H54 (cell line): ENCODE measurements at places on chromosomes 4 and X.
A peak's percentile ranks its signal among the peaks of the same experiment; 100 is the strongest.

DNA sequence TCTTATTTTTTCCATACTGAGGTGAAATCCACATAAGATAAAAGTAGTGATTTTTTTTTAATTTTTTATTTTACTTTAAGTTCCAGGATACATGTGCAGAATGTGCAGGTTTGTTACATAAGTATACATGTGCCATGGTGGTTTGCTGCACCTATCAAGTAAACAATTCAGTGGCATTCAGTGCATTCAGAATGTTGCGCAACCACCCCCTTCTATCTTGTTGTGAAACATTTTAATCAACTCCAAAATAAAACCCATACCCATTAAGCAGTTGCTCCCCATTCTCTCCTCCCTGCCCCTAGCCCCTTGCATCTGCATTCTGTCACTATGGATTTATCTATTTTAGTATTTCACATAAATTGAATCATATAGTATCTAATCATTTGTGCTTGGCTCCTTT is 121.2 kb downstream of the KLHL13 start:
- DNase-seq = no peak

GRCh38 chrX:31551913-31552312 is 480.1 kb upstream of the FTHL17 start:
- no peak for DNase-seq

- no peak for DNase-seq
Measured at GRCh38 chr4:167088115-167088514, 146.2 kb downstream of the SPOCK3 start.

DNA sequence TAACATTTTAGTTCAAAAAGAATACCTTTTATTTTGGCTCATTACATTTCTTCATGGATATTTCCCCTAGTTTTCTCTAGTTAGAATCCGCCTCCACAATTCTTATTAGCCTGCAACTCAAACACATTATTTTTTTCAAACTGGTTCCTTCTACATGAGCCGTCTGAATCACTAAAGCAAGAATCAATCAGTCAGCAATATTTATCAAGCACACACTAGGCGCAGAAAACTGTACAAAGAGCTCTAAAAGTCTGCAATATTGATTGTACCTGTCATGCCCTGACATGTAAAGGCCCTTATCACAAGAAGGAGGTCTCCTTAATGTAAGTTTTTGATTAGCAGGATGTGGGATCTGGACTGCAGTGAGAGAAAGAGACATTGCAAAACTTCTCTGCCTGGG is 94.8 kb upstream of the CENPE start:
- DNase-seq = no peak

DNA sequence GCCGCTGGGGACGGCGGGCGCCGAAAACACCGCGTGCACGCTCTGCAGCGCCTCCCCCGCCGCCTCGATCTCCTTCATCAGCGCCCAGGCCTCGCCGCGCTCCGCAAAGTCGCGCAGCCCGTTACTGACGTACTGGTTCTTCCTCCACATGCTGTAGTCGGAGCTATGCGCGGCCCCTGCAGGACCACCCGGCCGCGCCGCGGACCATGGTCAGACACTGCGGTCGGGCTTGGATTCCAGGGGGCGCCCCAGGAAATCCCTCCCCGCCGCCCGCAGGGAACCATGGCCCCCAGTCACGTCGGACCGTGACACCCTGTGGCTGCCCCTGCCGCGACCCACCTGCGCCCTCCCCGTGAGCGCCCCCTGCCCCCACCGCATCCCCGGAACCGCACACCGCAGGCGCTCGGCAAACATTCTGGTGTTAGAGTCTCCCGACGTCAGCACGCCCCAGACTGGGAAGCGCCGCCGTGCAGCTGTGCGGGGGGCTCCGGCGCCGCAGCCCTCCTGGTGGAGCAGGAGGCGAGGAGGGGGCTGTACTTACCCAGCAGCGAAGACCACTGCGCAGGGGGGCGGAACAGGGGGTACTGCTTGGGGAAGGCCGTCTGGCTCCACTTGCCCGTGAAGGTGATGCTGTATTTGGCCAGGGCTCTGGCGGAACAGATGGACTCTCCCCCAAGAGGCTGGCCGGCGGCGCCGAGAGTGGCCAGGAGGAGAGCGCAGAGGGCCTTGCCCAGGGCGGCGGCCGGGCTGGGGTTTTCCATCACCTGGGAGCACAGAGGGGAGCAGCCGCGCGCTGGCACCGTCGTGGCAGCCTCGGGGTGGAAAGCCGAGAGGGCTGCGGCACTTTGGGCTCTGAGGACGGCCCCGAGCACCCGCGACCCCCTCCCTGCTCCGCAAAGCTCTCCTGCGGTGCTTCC is 814 bp downstream of the SPON2 start:
- DNase-seq = no peak

- DNase-seq = no peak
Measured at GRCh38 chr4:126627255-126627654, 1005.5 kb upstream of the INTU start.

- DNase-seq = no peak
Measured at GRCh38 chr4:184536065-184536880, 61.9 kb upstream of the IRF2 start.

DNA sequence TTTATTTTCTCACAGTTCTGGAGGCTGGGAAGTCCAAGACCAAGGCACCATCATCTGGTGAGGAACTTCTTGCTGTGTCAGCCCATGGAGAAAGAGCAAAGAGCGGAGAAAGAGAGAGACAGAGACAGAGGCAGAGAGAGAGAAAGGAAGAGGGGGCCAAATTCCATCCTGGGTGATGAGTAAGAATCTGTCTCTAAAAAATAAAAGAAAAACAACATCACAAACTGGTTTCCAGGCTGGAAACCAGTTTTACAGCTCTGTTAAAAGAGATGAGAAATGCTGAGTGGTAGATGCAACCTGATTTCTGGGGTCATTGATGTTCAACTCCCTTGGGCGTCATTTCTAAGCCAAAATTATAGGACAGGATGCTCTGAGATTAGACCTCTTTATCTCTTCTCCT is 72.9 kb downstream of the SHOX start:
- DNase-seq = no peak

DNA sequence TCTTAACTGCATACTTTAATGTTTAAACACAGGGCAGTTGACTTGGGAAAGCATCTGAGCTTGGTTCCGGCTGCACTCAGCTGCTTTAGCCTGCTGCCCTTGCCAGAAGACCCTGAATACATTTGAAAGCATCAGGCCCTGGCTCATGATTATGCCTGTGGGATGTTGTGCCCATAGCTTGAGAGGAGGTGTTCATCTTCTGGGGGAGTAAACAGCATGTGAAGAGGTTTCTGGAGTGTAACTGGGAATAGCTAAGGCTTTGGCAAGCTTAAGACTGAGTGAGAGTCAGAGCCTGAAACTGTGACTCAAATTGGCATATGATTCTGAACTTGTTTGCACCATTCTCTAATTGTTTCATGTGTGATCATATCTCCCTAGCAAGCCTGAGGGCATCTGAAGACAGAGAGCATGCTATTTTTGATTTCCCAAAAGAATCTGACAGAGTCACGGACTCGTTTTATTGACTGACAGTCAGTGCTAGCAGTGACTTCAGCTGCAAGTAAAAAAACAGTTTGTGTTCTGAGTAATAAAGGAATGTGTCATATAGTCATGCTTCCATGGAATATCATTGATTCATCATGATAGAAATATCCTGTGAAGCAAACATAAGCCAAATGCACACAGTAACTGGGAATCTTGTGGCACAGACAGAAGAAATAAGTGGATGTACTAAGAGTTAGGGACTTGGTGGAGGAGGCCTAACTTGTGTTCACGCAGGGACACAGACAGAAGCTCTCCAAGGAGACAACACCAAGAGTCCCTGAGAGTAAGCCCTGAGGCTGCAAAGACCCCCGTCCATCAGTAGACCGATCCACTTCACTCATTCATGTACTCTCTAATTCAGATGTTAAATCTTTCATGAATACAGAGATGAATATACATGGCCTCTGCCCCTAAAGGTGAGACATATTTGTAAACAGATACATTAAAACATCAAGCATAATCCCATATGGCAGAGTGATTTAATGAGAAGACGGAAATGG is 100.7 kb downstream of the SYNPO2 start:
- DNase-seq = peak; percentile 19

- no peak for DNase-seq
Measured at GRCh38 chr4:137367620-137368019, 164.7 kb downstream of the PCDH18 start.

DNA sequence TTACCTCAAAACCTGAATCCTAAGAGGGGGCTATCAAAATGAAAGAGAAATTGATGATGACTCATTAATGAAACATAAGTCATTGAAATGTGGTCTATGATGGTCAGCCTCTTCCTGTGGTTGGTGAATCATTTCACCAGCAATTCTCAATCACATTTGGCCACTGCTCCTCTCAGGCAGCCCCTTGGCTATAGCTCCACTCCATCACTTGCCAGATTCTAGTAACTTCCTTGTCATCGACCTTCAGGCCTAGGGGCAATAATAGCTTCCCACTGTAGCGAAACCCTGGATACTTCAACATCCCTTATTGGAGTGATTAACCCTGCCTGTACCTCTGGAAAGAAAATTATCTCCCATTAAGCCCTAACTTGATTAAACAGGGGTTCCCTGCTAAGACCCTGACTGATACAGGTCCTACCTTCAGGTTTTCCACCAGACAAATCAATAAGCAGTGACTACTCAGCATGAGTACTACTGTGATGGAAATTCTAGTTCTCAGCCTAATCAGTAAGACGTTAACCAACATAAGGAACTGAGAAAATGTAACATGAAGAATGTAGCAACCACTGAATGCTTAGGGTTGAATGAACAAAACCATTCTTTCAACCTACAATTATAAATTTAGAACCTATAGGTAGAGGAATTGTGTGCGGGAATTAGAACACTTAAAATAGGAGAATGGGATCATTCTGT is 30.4 kb downstream of the ADH7 start:
- DNase-seq = peak; percentile 3

DNA sequence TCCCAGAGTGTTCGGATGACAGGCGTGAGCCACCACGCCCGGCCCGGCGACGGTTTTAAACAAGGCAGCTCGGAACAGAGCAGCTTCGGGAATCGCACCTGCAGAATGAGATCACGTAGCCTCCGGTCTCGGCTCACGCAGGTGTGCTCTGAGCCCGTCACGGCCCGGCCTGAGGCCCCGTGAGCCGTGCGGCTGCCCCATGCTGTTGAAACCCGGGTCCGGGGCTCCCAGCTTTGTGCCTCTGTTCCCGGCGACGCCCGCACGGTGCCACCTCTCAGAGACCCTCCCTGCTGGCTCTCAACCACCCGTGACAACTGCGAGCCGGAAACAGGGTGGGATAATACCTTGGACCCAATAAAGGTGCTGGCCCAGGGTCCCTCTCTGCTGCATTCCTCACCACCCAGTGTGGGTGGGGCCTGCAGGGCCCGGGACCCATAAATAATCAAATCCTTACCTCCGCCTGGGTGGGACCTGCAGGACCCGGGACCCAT is 13.4 kb upstream of the PLCXD1 start:
- no peak for DNase-seq

GRCh38 chr4:53654300-53654758 is 63.0 kb upstream of the LNX1 start:
- DNase-seq = no peak
